NCI-H187 (cell line): ENCODE measurements at places on chromosomes 3 and 15.

- DNase-seq, result no peak
These were observed 40.2 kb upstream of the TF start for GRCh38 chr3:133706033-133706432.

- no peak for DNase-seq
These were observed 110.3 kb upstream of the MITF start for GRCh38 chr3:69628951-69629350.

GRCh38 chr3:14535616-14536015 lies 4.5 kb downstream of the GRIP2 start:
- no peak for DNase-seq

GRCh38 chr15:101250341-101250831 lies 1.5 kb downstream of the CHSY1 start:
- DNase-seq, result no peak

DNA sequence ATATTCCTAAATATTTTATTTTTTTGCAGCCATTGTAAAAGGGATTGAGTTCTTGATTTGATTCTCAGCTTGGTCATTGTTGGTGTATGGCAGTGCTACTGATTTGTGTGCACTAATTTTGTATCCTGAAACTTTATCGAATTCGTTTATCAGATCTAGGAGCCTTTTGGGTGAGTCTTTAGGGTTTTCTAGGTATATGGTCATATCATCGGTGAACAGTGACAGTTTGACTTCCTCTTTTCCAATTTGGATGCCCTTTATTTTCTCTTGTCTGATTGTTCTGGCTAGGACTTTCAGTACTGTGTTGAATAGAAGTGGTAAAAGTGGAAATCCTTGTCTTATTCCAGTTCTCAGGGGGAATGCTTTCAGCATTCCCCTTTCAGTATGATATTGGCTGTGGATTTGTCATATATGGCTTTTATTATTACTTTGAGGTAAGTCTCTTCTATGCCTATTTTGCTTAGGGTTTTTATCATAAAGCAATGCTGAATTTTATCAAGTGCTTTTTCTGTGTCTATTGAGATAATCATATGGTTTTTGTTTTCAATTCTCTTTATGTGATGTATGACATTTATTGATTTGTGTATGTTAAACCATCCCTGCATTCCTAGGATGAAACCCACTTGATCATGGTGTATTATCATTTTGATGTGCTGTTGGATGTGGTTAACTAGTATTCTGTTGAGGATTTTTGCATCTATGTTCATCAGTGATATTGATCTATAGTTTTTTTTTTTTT lies 11.4 kb upstream of the SLC9A9 start:
- DNase-seq, result no peak

DNA sequence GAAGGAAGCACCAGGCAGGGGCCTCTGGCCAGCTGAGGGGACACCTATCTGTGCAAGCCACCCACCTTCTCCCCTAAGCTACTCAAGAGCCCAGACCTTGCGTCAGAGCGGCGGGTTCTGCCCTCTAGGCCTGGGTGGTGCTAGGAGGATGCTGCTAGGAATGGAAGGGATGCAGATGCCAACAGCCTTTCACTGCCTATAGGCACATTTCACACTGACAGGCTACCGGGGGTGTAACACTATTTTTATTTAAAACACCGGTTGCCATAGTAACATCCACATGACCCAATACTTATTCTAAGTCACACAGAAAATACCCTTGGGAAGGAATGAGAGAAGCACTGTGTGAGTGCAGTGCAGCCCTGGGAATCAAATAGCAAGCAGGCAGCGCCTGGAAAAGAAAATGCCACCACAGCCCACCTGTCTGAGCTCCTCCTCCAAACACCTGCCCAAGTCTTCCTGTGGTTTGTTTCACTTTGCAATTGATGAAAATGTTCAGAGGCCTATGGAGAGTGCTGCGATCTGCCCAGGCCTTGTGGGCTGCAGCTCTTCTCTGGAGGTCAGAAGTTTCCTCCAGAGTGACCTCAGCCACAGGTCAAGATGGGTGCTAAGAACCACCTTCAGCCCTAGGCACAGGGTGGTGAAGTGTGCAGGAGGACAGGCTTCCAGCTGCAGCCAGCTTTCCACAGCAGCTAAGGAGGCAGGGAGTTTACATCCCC lies 113.5 kb upstream of the TOPAZ1 start:
- DNase-seq, result no peak
